Activated CD4-positive, alpha-beta T cell treated with anti-CD3 and anti-CD28 coated beads, Interleukin-2, amount 50 U/mL, for 16 hours (primary cell): ENCODE measurements at places on chromosomes 2 and 18.

- DNase-seq: no peak
Measured at GRCh38 chr2:15300624-15301573, 260.2 kb downstream of the NBAS start.

DNA sequence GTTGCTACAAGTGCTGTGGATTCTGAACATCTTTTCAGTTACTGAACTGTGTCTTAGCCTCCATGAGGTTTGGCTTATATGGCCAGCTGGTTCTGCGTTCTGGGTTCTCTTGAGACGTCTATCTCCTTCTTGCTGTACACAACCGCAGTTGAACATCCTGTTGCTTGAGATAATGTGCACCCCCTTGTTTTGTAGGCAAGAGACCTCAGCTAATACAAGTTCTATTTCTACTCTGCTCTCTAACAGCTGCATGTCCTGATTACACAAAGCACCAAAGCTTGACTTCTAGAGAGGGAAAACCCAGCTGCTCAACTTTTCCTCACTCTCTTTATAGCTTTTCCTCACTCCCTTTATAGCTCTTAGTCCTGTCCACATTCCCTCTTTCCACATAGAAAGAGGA, 176.0 kb downstream of the LTBP1 start:
- no peak for DNase-seq

DNA sequence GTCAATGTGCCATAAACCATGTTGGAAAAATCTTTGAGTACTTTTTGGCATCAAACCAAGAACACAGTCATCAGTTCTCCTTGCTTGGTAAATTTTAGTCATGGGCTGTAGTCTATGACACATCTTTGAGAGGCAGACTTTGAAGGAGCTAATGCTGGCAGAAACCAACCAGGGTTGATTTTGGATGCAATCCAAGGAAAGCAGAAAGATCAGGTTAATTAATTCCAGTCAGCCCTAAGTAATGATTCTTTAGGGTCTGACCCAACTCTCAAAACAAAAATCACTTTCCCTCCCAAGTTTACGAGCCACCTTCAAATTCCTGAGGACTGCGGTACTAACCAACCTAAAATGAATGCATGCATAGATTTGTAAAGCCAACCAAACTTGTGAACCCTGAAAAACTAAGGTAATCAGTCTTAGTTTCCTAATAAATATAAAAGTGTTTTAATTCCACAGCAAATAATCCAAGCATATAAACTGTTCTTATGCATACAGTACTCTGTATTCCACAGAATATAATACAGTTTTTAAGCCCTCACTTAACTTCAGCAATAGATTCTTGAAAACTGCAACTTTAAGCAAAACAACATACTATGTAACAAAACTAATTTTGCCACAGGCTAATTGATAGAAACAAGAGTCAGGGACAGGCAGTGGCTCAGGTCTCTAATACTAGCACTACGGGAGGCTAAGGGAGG, 22.0 kb downstream of the AP1S3 start:
- DNase-seq: peak; percentile 12

DNA sequence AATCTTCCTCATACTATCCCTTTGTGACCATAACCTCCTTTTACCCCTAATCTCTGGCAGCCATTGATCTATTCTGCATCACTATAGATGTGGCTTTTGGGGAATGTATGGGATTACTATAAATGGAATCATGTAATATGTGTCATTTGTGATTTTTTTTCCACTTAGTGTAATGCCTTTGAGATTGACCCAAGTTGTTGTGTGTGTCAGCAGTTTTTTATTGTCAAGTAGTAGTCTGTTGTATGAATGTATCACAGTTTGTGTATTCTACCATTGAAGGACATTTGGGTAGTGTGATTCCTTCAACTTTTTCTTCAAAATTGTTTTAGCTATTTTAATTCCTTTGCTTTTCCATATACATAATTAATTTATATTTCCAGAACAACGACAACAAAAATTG, 18.6 kb downstream of the VRK2 start:
- DNase-seq: no peak

DNA sequence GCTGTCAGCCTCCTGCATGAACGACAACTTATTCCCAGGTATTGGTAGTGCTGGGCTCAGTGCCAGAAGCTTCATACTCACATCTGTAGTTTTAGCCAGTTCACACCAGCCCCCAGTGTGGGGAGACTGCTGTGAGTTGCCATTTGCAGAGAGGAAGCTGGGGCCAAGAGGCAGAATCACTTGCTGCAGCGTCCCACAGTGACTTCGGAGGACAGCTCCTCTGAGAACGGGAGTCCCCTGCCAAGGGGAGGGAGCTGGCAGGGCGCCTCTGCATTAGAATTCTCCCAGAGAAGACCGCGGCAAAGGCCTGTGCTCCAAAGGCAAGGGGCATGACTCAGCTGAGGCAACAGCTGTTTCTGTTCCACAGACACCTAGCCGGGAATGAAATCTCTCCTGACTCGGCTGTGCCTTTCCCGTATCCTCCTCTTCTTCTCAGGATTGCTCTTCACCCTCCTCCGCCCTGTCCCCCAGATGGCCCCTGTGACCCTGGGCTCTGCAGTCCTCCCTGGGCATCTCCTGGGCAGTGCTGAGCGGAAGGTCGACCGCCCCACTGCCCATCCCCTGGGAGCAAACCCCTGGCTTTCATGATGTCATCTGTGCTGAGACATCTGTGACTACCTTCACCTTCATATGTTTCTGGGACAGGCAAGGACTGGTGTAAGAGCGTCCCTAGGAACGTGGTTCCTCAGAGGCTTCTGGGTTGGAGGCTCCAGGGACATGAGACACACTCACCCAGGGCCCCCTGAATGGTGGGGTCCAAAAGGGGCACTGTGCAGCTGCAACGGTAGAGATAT, 18.0 kb downstream of the MAL start:
- DNase-seq: no peak

DNA sequence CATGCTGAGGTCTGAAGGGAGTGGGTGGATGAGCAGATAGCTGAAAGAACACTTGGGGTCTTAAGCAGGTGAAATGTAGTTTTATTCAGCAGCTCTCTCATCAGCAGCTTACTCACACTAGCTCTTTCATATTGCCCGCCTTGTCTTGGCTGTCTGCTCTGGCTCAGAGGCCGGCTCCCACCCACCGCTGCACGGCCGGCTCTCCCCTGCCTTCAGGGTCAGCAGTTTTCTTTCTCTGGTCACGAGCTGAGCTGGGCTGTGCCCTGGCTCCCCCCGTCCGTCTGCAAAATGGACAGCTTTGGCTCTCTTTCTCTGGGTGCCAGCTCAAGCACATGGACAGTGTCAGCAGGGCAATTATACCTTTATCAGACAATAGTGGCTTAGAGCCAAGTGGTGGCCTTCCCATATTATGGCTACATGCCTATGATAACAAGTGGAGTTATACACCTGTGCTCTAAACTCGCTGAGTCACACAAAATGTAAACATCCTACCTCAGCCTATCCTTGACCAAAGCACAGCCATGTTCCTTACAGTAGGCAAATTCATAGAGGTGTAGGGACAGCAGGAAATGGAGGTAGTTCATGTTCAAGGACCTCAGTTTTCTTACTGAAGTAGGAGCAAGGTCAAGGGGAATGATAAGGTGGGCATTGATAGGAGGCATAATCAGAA, 224.8 kb downstream of the SOCS6 start:
- DNase-seq: no peak

GRCh38 chr2:232882085-232882484, 12.0 kb downstream of the SNORC start:
- DNase-seq: no peak

DNA sequence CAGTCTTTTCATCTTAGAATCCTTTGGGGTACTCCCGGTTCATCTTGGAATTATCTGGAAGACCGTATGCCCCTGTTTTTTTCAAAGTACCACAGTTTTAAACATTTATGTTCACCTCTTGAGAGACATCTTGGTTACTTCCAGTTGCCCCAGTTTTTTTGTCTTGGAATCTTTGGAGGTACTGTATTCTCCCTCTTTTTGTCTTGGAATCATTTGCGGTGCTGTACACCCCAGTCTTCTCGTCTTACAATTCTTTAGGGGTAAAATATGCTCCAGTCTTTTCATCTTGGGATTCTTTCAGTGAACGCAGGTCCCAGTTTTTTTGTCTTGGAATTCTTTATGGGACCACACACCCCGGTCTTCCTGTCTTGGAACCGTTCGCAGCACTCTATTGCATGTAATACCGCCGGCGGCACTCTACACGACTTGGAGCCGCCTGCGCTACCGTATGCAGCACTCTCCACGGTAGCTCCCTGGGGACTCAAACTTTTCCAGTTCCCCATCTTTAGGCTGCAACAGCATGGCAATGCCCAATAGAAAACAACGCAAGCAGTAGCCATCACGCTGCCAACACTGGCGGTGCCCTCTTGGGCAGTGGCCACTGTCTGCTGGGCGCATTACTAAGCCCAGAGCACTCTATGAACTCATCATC, 21.2 kb upstream of the ZDBF2 start:
- no peak for DNase-seq

DNA sequence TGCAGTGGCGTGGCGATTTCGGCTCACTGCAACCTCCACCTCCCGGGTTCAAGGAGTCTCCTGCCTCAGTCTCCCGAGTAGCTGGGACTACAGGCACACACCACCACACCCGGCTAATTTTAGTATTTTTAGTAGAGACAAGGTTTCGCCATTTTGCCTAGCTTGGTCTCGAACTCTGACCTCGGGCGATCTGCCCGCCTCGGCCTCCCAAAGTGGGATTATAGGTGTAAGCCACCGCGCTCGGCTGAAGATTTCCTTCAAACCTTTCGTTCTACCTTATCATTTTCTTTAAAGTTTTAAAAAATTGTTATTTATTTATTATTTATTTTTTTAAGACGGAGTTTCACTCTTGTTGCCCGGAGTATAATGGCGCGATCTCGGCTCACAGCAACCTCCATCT, 979 bp upstream of the WDR43 start:
- DNase-seq: no peak

- DNase-seq: no peak
Measured at GRCh38 chr2:24515335-24515734, 24.3 kb downstream of the NCOA1 start.

GRCh38 chr2:56130463-56131070, 53.2 kb upstream of the CCDC85A start:
- DNase-seq: peak; percentile 10

DNA sequence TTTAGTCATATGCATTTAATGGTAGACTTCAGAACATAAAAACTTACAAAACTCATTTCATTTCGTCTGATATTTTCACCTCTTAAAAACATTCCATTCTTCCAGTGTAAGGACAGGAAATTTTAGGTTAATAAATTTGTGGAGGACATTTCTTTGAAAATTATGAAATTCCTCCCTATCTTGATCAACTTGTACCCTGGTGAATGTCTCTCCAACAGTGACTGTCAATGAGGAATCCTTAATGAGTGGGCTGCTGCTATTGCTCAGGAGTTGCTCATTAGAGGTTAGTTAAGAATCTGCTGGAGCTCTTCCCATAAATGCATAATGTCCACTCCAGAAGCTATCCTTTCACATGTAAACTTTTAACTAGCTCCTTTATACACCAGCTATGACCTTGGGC, 69.1 kb downstream of the LRP1B start:
- no peak for DNase-seq

DNA sequence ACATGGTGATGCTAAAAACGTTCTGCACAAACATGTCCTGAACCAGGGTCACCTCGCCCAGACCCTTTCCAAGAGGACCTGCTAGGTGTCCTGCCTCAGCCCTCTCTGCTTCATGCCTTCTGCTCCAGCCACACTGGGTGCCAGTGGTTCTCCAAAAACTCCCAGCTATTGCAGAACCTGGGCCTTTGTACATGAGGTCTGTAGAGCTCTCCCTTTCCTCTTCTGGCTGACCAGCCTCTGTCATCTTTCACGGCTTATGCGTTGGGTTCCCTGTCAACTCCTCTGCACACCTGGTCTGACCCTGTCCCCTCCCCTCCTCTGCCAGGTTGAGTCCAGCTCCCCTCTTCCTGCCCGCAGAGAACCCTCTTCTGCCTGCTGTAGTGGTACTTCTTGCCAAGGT, 35.5 kb upstream of the IGFBP5 start:
- no peak for DNase-seq

DNA sequence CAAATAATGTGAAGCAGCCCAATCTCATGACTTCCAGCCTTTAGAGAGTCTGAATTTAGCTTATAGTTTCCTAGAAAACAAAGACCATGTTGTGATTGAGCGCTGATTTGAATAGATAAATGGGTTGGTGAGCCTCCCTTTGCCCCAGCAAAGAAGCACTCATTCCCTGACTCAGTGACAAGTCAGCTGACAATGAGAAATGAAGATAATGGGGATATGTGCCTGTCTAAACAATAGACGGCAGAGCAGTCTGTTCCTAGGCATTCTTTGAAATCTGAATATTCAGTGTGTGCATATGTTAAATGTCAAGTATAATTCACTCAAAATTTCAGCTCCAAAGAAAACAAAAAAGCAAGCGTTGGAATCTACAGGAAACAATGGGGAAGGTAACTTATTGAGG, 34.8 kb upstream of the LINC00305 start:
- no peak for DNase-seq

GRCh38 chr2:43488737-43489136, 107.1 kb downstream of the THADA start:
- no peak for DNase-seq

DNA sequence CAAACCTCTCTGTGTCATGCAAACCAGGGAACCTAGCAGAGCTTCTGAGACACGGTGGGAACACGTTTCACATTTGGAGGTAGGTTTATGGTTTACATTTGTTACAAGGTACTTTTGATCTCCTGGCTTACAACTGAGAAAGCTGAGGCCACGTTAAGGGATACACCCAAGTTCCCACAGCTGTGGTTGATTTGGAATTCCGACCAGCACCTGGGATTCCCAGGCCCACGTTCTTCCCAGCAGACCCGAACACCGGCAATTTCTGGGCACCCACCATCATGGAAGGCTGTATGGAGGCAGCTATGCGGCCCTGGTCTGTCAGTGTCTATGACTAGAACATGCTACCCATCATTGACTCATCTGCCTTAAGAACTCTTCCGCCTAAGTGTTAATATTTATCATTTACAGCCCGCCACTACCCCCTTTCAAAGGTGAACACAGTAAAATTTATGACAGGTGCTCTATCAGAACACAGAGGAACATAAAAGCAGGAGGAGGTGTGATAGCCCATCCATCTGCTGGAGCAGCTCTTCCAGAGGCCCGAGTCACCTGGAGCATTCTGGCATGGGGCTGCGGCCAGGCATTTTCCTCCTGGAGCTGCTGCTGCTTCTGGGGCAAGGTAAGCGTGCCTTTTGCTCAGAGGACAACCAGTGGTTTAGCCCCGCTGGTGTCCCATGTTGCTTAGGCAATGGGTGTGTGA, at the start of gene PLB1:
PLB1 (plus strand) TSS at position 510 of the 700 bp plus-strand sequence; CDS start at position 565, 55 bp downstream.
- no peak for DNase-seq

GRCh38 chr2:102057502-102058292, 65.9 kb downstream of the IL1R2 start:
- DNase-seq: peak; percentile 39

- no peak for DNase-seq
Measured at GRCh38 chr2:187447336-187447735, 716 bp downstream of the CALCRL start.

GRCh38 chr2:159380685-159381239, 94.3 kb upstream of the WDSUB1 start:
- DNase-seq: no peak

GRCh38 chr2:234071664-234072063, 21.2 kb downstream of the SPP2 start:
- DNase-seq: peak; percentile 3
